ENCODE measurements at places on chromosomes 16 and 17. TPM values are rescaled to one million over a fixed set of nuclear protein-coding genes. Genes with fewer than 3 reads are reported as not detected.

Gene MYH1
- total RNA-seq, result not detected

Gene PIGW
- total RNA-seq, result 5.7 TPM

Gene GDPD1
- 0.53 TPM for total RNA-seq

Gene NTN3
- total RNA-seq, result 0.40 TPM

Gene TPPP3
- 0.66 TPM for total RNA-seq

Gene STXBP4
- 5.8 TPM for total RNA-seq

Gene FGF11
- total RNA-seq, result 0.19 TPM

Gene NOD2
- 0.06 TPM for total RNA-seq

Gene ARL2BP
- total RNA-seq, result 60.0 TPM

Gene CA10
- not detected for total RNA-seq

Gene LDHD
- total RNA-seq, result 0.31 TPM

All from aortic smooth muscle cell (primary cell).